T-cell (primary cell): ENCODE measurements at places on chromosomes 11 and 22.

- no peak for DNase-seq
Observed at GRCh38 chr22:43911351-43911750, 12.3 kb upstream of the PNPLA3 start.

- DNase-seq: no peak
Observed at GRCh38 chr22:48477031-48477721, 1350.5 kb downstream of the BRD1 start.

DNA sequence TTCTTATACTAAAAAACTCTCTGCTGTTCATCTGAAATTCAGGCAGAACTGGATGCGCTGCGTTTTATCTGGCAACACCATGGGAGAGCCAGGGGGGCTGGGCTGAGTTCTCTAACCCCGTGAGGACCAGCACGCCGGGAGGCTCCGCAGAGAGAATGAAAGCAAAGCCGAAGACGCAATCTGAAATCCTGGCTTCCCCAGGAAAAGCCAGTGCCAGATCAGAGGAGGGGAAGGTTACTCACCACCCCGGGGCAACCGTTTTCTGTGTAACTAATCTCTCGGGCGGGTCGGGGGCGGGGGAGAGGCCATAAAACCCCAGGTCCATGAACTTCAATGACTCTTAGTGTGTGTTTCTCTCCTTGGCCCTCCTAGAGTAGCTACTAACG, 99.4 kb downstream of the SHANK2 start:
- no peak for DNase-seq

GRCh38 chr11:2550606-2550970, 105.8 kb downstream of the KCNQ1 start:
- no peak for DNase-seq

GRCh38 chr11:57815476-57815875, 53.9 kb downstream of the CTNND1 start:
- no peak for DNase-seq

GRCh38 chr11:10505278-10506007, 35.5 kb downstream of the RNF141 start:
- no peak for DNase-seq

DNA sequence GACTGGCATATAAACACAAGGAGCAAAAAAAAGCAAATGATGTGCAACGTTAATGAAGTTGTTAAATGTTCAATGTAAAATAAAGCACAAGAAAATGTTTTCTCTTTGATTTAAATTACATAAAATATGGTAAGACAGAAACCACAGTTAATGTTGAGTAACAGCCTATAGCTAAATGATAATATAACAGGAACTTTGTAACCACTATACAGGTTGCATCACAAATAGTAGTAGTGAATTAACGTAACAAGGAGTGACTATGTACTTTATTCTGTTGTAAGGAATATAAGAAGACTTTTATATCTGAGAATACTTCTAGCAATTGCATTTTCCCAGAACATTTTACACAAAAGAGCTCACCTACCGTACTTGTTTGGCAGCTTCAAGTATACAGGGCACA, 16.9 kb downstream of the SAAL1 start:
- no peak for DNase-seq

- DNase-seq: no peak
Observed at GRCh38 chr11:96155627-96156378, 187.2 kb downstream of the MAML2 start.

DNA sequence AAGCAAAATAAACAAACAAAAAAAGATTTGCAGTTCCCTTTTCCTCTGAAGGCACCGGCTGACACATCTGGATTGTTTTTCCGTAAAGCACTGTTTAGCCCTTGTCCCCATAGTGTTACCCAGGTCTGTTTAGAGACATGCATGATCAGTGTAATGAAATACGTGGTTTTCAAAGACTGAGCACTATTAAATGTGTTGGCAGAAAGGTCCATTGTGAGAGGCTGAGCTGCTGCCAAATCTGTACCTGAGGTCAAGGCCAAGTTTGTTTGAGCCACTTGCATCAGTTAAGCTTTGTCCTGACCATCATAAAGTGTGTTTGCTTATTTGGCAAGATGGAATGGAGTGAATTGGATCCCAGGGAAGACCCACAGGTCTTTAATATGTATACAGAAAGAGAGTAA, 26.3 kb downstream of the CTR9 start:
- no peak for DNase-seq

GRCh38 chr11:41177791-41178190, 281.7 kb downstream of the LRRC4C start:
- DNase-seq: no peak

DNA sequence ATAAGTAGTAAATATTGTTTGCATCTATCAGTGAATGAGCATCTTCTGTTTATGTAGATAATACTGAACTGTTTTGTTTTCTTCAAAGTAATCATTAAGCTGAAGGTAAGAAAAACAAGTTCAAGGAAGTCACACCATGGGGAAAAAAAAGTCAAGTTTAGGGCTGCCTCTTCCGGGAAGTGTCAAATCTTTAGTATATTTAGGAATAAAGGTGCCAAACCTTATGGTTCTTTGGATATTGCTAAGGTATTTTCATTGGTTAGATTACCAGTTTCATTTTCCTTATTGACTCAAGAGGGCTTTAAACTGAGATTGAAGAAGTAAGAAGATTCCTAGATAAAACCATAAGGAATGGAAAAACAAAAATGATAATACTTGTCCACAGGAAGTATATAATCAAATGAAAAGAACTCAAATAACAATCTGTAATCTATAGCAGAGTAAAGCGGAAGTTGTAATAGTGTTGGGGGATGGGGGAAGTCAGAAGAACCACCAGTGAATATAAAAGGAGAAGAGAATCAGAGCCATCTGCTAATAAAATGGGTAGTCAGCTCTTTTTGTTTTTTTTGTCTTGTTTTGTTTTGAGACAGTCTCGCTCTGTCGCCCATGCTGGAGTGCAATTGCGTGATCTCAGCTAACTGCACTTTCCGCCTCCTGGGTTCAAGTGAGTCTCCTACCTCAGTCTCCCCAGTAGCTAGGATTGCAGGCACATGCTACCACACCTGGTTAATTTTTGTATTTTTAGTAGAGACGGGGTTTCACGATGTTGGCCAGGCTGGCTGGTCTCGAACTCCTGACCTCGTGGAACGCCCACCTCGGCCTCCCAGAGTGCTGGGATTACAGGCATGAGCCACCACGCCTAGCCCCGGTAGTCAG, 2.3 kb downstream of the ATM start:
- DNase-seq: peak; percentile 40

DNA sequence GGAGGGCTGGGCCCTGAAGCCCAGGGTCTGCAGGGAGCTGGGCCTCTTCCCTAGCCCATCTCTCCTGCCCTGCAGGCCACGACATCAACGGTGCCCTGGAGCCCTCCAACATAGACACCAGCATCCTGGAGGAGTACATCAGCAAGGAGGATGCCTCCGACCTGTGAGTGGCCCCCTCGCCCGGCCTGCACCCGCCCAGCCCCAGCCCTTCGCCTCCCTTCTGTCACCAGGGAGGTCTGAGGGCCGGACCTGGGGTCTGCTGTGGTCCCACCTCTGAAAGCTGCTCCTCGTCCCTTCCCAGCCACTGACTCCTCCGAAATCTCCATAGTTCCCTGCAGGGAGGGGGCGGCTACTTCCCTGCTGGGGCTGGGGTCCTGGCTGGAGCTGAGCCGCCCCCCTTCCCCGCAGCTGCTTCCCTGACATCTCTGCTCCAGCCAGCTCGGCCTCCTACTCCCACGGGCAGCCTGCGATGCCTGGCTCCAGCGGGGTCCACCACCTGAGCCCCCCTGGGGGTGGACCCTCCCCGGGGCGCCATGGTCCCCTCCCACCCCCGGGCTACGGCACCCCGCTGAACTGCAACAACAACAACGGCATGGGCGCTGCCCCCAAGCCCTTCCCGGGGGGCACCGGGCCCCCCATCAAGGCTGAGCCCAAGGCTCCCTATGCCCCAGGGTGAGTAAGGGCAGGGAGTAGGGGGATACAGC, 13.3 kb downstream of the MYRF start:
- DNase-seq: no peak

- DNase-seq: no peak
Observed at GRCh38 chr22:42389143-42389542, 43.1 kb downstream of the NFAM1 start.

DNA sequence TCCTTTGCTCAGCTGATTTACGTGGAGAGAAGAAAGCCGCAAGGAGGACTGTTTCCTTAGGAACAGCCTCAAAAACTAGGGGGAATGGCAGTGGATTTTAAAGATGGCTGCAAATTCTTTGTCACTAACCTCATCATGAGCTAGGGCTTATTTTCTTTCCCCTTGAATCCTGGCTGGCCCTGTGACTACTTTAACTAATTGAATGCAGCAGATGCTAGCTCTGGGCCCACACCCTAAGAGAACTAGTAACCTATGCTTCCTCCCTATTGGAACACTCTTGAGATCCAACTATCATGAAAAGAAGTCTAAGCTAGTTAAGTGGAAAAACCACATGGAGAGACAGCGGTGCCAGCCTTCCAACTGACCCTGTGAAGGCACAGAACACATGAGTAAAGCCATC, 421.3 kb upstream of the NARS2 start:
- no peak for DNase-seq

DNA sequence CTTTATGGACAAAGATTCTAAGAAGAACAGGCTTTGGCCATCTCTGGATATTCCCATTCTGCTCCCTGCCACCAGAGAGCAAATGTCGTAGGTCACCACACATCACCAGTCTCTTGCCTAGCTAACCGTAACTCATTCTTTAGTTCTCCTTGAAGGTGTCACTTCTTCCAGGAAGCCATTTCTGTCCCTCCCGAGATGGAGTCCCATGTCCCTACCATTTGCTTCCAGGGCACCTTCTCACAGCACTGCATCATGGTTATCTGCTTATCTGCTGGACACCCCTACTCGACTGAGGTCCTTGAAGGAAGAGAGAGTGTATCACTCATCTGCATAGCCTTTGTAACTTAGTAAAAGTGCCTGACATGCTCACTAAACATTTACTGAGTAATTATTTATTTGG, 47.6 kb downstream of the FAM83F start:
- no peak for DNase-seq

DNA sequence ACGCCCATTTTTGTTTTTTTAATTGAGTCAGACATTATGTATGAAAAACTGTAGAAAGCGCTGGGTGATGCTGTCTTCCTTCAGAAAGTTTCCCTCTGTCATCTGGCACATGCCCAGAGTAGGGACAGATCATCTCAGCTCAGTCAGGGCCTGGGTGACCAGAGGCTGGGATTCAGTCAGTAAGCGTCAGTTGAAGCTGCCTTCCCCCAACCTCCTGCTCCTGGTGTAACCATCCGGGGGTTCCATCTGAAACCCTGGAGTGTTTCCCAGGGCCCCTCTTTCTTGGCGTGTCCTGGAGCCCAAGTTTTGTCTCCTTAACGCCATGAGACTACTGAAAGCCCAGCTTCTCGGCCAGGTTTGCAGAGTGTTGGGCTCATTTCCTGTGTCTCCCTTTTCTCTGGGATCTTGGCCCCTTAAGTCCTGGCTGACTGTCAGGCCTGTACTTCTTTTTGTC, 10.7 kb downstream of the PPFIA1 start:
- DNase-seq: no peak

- DNase-seq: no peak
Observed at GRCh38 chr11:19493446-19494213, 219.0 kb upstream of the NAV2 start.

GRCh38 chr22:36375071-36375980, 12.4 kb downstream of the MYH9 start:
- DNase-seq: no peak

DNA sequence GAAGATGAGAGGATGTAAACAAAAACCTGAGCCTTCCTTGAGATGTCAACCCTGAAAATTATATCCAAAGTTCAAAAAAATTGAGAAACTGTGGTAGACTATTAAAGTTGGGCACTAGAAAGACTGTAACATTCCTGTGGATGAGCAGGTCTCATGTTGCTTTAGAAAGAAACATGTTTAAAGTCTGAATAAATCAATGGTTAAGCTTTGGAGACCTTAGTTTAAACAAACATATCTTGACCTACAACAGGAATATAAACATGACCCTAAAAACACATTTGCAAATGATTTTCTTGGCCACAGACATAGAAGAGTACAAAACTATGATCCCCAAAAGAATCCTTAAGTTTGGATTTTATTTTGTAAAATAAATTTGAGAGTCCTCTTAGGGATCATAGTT, 38.1 kb upstream of the PCF11 start:
- no peak for DNase-seq

- DNase-seq: no peak
Observed at GRCh38 chr11:70877151-70877550, 375.2 kb downstream of the SHANK2 start.

GRCh38 chr11:65124480-65125196, 2.5 kb downstream of the MRPL49 start:
- DNase-seq: no peak

DNA sequence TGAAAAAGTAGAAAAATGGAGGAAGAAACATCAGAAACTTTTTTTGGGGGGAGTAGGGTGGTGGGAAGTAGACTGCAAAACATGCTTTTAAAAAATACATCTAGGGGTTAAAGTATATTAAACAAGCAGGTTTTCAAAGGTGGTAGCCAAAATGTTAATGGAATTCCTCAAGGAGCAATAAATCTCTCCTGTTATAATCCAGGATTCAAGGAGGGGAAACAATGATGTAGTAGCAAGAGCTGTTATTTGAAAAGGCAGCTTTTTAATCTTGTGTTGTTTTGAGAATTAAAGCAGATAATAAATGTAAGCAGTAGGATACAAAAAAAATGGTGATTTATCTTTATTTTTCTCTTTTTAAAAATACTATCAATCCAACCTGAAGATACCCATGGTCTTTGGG, 736.5 kb upstream of the CCDC90B start:
- no peak for DNase-seq

DNA sequence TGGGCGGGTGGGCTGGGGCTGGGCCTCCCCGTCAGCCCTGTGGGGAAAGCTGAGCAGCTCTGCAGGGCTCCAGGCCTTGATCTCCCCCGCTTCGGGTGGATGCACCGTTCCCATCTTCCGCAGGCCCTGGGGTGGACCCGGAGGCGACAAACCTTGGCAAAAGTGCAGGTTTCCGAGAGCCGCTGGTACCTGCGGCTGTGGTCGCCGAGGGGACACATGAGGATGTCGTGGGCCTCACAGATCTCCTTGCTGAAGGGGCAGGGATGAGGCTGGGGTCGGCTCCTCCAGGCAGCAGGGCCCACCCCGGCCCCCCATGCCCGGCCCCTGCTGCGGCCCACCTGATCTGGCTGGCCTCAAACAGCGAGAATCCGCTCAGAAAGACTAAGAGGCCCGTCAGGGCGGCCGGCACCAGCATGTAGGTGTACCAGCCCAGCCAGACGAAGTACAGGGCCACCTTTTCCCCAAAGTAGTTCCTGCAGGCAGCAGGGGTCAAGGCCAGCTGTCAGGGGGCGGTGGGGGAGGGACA, 11.8 kb downstream of the ANO9 start:
- no peak for DNase-seq

- no peak for DNase-seq
Observed at GRCh38 chr11:36565031-36565610, 2.7 kb upstream of the RAG1 start.
